ENCODE measurements at places on chromosomes 7 and 10.

- no peak for DNase-seq
Measured at GRCh38 chr7:17044396-17044795, 162.6 kb upstream of the AGR3 start.

DNA sequence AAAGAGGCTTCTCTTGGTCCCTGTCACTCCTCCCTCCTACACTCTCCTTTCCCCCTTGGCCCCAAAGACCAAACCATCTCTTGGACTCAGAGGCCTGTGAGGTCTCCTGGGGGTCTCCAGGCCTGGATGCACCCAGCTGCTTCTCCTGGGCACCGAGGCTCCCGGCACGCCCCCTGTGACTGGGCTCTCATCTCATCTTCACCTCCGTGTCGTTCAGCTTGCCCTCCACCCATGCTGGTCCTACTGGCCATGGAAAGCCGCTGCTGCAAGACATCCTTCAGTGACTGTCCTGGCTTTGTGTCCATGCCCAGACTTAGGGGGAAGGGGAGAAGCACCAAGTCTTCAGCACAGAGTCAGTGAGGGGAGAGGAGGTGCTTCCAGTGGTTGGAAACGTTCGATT is 141.4 kb upstream of the RET start:
- DNase-seq, result no peak

DNA sequence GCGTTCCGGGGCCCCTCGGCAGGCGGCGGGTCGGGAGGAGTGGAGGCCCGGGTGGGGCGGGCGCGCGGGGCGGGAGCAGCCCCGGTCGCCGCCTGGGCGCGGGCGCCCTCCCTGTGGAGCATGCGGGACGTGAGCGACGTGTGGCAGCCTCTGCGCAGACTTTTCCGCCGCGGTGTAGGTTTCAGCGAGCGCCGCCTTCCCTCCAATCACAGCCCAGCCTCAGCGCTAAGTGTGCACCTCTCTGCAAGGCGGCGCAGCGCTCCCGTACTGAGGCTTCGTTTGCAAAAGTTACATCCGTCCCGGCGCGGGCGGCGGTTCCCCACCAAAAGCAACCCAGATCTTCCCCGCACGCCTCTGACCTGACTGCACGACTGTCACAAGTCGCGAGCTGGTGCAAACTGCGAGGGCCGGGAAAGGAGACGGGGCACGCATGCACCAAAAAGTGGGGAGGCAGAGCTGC is 1.2 kb upstream of the PFKFB3 start:
- DNase-seq, result peak; percentile 69

GRCh38 chr10:121448766-121449421 is 149.3 kb downstream of the FGFR2 start:
- DNase-seq, result no peak

DNA sequence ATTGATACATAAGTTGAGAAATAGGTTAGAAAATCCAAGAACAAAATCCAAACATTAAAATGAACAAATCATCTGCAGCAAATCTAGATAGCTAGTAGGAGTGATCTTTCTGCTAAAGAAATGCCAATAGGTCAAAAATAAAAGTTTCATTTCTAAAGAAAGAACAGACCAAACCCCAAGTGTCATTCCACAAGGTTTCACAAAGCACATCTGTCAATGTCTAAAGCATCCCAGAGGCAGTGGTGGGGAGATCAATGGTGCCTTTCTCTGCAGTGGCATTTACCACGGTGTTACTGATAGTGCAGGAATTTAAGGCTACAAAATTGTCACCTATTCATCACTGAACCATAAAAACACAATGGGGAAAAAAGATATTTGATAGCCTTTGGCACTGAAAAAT is 147.9 kb downstream of the PARD3 start:
- DNase-seq, result no peak

DNA sequence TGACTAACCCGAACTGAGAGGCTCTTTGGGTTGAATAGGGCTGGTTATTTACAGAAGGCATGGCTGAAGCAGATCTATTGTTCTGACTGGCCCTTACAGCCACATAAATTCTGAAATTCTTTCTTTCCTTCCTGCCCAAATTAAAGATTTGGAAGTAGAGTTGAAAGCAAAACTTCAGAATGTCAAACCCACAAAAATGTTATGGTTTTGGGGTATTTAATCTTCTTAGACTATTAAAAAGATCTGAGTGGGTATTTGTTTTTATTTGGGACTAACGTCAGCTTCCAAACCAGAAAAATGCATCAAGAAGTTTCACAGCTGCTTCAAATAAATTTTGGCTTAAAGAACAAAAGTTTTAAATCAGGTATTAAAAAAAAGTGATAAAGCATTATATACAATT is 124.5 kb downstream of the AHR start:
- DNase-seq, result no peak

- no peak for DNase-seq
Measured at GRCh38 chr7:80922253-80923049, 3.6 kb upstream of the SEMA3C start.

GRCh38 chr7:7565746-7566650 is 686 bp upstream of the MIOS start:
- no peak for DNase-seq

GRCh38 chr10:124376411-124376810 is 42.3 kb downstream of the OAT start:
- no peak for DNase-seq

DNA sequence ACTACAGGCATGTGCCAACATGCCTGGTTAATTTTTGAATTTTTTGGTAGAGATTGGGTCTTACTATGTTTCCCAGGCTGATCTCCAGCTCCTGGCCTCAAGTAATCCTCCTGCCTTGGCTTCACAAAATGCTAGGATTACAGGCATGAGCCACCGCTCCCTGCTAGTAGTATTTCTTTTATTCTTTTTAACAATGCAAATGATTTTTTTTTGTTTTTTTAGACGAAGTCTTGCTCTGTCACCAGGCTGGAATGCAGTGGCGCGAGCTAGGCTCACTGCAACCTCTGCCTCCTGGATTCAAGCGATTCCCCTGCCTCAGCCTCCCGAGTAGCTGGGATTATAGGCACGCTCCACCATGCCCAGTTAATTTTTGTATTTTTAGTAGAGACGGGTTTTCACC is 58.1 kb downstream of the SVIL start:
- no peak for DNase-seq

DNA sequence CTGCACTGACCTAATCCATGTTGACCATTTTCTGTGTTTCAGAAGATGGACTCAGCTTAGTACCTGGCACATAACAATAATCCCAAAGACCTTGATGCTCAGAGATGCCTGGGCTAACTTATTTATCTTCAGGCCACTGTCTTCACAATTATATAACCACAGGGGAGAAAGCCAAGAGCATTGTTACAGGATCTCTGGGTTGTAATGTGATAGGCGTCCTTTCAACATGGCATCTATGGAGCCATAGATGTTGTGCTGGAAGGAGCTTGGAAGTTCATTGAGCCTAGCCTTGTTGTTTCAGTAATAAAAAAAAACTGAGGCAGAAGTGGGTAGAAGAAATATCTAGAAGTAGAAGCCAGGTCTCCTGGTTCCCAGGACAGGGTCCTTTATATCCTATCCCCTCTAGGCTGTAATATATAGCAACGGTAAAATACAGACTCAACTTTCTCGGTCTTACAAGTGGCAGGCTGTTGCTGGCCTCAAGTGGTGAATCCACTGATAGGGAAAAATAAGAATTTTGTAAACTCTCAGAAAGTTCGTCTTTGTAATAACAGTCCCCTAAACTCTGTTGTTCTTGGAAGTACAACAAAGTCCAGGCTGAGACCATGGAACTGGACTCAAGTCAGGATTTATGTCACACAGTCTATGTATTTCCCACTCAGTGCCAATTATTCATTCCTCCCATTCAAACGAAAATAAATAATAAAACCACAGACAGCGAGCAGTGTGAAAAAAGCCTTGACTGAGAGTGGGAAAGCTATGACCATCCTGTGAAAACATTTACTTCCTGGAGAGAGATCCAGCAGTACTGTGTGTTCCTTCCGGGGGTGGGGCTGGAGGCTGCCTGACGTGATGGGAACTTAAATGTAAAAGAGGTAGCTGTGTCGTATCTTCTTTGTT is 277.6 kb downstream of the REEP3 start:
- DNase-seq, result no peak

GRCh38 chr7:50351267-50351666 is 46.8 kb downstream of the IKZF1 start:
- no peak for DNase-seq

DNA sequence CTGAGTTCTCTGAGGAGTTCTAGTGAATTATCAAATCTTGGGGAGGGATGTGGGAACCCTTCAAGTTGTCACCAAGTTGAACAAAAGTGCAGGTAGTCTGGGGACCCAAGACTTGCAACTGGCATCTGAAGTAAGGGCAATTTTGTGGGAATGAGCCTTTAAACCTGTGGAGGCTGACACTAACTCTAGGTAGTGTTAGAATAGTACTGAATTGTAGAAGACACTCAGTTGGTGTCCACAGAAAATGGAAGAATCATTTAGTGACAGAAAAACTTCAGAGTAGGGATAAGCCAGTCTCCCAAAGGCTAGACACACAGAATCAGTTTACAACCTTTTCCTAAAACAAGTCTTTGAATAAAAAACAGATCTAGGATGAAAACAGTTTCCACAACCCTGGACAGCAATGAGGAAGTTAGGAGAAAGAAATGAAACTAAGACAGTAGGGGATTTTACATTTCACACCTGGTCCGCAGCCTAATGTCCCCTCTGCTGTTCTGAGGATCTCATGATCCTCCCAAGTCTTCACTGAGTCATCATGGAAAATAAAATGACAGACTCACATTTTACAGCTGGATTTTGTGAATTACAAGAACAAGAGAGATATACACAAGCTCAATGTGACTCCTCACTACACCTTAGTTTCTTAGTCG is 23.0 kb upstream of the ING3 start:
- no peak for DNase-seq

- no peak for DNase-seq
Measured at GRCh38 chr10:34769899-34770298, 45.2 kb downstream of the PARD3 start.

GRCh38 chr7:28672397-28672797 is 260.1 kb downstream of the CREB5 start:
- DNase-seq, result no peak

GRCh38 chr7:7100432-7100849 is 81.9 kb upstream of the C1GALT1 start:
- peak; percentile 85 for DNase-seq

GRCh38 chr7:128811631-128812430 is 18.4 kb upstream of the FLNC start:
- peak; percentile 95 for DNase-seq

GRCh38 chr10:113412161-113412560 is 140.7 kb upstream of the HABP2 start:
- DNase-seq, result no peak

- no peak for DNase-seq
Measured at GRCh38 chr10:86411281-86411841, 44.8 kb upstream of the GRID1 start.

DNA sequence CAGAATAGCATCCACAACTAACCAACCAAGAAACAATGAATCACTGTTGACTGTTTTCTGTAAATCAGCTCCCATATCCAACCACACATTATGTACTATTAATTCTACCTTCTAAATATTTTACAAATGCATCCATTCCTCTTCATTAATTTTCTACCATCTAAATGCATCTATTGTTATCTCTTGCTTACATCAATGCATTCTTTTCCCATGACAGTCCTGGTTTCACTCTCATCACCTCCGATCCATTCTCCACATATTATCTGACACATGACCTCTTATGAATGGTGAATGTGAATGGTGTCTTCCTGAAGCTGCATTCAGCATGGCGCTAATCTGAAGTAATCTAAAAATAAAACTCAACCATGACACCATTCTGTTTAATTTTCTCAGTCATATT is 153.8 kb upstream of the CALCR start:
- no peak for DNase-seq

DNA sequence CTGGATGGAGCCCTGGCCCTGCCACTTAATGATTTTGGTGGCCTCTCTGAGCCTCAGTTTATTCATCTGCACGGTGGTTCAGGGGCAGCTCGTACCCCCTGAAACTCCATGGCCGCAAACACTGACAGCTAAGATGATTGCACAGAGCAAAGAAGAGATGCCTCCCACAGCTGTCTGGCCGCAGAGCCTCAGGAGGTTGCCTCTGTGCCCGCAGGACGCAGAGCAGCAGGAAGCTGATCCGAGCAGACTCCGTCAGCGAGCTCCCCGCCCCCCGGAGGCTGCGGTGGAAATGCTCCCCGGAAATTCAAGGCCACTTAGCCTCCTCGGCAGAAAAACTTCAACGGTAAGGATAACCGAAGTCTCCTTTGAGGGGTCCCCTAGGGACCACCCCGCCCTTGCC is 30.2 kb upstream of the C10orf53 start:
- no peak for DNase-seq

GRCh38 chr7:47881256-47881655 is 67.0 kb downstream of the PKD1L1 start:
- DNase-seq, result no peak

GRCh38 chr7:76332078-76332477 is 26.7 kb downstream of the YWHAG start:
- no peak for DNase-seq

- DNase-seq, result no peak
Measured at GRCh38 chr7:82305347-82306005, 138.1 kb downstream of the CACNA2D1 start.
